Tongue (tissue), 3 donors: ENCODE measurements at places on chromosomes 12 and 14.

- no peak for DNase-seq
Observed at GRCh38 chr12:1810201-1810930, 10.0 kb upstream of the LRTM2 start.

GRCh38 chr12:116304621-116305020, 27.1 kb upstream of the MED13L start:
- no peak for DNase-seq

GRCh38 chr12:89695830-89696229, 12.8 kb downstream of the ATP2B1 start:
- no peak for DNase-seq

DNA sequence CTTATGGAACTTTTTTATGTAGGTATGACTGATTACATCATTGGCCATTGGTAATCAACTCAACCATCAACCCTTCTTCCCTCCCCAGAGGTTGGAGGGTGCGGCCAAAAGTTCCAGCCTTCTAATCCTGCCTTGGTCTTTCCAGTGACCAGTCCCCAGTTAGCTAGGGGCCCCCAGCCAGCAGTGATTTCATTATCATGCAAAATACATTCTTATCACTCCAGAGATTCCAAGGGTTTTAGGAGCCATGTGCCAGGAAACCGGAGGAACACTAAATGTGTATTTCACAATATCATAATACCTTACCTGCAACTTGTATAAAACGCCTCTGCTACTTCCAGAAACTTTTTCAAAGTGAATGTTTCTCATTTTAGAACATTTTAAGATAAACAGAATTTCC, 181.5 kb upstream of the PELI2 start:
- DNase-seq, result no peak

- no peak for DNase-seq
Observed at GRCh38 chr12:26868447-26869103, 35.6 kb upstream of the ITPR2 start.

GRCh38 chr14:69318241-69318640, 58.3 kb downstream of the GALNT16 start:
- no peak for DNase-seq

DNA sequence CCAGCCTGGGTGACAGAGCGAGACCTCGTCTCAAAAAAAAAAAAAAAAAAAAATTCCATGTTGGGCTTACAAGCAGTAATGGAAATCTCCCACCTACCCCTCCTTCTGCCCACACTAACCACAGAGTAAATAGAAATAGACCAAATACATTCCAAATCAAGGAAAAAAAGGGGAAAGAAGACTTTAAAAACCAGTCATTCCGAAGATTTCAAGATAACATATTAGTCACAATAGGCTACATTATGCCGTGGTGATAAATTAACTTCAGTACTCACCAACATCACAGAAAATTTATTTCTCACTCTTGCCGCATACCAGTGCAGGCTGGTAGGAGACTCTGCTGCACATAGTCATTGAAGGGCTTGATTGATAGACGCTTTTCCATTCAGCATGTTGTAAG, 15.5 kb upstream of the ETV6 start:
- DNase-seq, result no peak

DNA sequence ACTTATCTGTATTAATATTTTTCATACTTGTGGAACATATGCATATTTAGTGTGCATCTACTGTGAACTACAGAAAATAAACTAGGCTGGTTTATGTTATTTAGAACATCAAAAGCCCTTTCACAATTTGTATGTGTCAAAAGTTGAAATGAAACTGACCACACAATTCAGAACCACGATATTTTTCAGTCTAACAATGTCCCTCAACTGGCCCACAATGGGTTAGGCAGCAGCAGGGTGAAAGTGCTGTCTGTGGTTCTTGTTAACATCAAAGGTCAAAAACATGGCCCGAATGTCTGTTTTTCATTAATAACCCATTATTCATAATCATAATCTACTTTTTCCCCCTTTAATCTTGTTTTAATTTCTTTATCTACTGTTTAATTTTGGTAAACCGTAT, 559.9 kb upstream of the ATP2B1 start:
- no peak for DNase-seq

- no peak for DNase-seq
Observed at GRCh38 chr12:49865782-49866135, 22.9 kb upstream of the BCDIN3D start.

GRCh38 chr12:112945515-112945914, 7.2 kb downstream of the OAS3 start:
- no peak for DNase-seq

GRCh38 chr14:96105926-96106441, 66.8 kb downstream of the C14orf132 start:
- DNase-seq, result peak; percentile 24

DNA sequence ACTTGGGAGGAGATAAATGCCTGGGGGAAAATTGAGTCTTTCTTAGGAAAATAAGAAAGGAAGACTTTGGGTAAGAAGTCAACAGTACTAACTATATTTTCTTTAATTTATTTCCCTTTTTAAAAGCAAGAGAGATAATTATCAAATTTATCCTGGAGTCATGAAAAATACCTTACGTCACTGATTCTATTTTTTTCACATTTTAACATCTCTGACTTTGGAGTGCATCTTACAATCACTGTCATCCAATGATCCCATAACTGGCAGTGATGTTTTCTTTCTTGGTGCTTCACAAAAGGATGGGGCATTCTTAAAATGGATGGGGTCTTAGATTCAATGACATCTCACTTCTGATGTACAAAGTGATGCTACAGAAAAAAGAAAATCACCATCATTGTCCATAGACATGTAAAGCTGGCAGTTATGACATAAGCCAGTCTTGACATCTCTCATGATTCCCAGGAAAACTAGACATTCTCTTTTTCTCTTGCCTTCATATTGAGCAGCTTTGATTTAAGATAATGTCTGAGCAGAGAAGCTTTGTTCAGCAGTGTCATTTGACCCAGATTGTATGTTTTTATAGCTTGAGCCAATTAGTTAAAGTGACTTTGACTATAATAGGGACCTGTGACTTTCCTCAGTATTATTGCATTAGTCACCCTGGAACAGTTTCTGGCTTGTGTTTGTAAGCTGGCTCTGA, 236.2 kb downstream of the EGLN3 start:
- DNase-seq, result no peak

GRCh38 chr14:62138593-62138992, 376.4 kb downstream of the SNAPC1 start:
- DNase-seq, result no peak

DNA sequence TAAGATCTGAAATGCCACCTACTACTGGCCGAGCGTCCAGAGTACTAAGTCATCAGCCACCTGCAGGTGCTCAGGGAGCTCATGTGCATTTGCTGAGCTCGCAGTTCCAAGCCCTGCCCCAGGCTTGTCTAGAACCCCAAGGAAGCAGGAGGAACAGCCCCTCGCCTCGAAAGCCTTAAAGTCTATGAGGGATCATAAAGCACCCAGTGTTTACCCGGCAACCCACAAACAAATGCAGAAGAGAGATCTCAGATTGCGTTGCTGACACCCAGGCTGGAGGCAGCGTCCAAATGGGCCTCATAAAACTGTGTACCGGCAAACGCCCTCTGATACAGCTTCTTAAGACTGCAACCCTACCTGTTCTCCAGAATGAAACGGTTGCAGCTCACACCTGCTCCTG, 6.8 kb downstream of the KDM2B start:
- DNase-seq, result no peak
